ENCODE measurements at places on chromosomes 13 and 19. TPM values are rescaled to one million over a fixed set of nuclear protein-coding genes. Genes with fewer than 3 reads are reported as not detected.

DNA sequence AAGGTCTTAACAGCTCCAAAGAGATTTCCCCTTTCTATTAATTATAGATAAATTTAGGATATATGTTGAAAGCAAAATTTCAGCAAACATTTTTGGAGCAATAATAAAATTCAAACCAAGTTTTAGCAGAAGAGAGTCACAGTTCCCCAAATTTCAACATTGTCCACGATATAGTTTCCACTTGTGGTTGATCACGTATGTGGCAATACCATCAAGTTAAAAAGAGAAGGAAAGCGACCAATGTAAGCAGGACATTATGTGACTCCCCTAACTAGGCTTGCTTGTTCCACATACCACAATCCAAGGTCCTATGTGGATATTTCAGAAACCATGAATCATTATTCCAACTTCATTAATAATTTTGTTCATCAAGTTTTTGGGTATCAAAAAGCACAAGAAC is 52.8 kb downstream of the ELF1 start:
- no peak overlapping the region for H3K27ac ChIP-seq
- no peak overlapping the region for H3K4me3 ChIP-seq
- DNase-seq = no peak
- no peaks in the 10 kb centered on the region for H3K4me1 ChIP-seq

- H3K27me3 ChIP-seq = no peaks in the 10 kb centered on the region
- no peak overlapping the region for H3K4me3 ChIP-seq
Observed at GRCh38 chr19:41577833-41578232, 1.9 kb downstream of the CEACAM21 start.

- no peaks in the 10 kb centered on the region for H3K27me3 ChIP-seq
- H3K4me3 ChIP-seq = no peak overlapping the region
- no peaks in the 10 kb centered on the region for H3K36me3 ChIP-seq
Observed at GRCh38 chr13:43988302-43988701, 108.6 kb downstream of the LACC1 start.

GRCh38 chr13:22114630-22115311 is 443.9 kb downstream of the FGF9 start:
- no peak for DNase-seq
- no peaks in the 10 kb centered on the region for H3K36me3 ChIP-seq
- no peak overlapping the region for H3K4me3 ChIP-seq
- H3K27ac ChIP-seq = no peak overlapping the region

DNA sequence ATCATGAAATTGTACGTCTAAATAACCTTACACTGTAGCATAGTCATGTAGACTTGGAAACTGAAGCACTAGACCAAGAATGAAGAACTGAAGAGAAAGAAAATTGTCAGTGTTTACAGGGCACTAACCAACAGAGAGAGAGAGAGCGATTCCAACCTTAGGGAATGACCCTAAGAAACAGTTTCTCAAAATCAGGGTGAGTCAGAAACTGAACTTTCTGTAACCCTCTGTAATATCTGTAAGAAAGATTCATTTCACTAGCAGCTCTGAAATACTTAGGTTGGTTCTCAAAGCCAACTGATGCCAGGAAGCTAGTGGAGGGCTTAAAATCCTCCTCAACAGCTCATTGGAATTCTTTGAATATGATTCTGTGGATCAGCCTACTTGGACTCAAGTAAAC is 936.9 kb downstream of the EFNB2 start:
- no peaks in the 10 kb centered on the region for H3K4me1 ChIP-seq
- no peak overlapping the region for H3K27ac ChIP-seq
- no peak overlapping the region for H3K4me3 ChIP-seq

DNA sequence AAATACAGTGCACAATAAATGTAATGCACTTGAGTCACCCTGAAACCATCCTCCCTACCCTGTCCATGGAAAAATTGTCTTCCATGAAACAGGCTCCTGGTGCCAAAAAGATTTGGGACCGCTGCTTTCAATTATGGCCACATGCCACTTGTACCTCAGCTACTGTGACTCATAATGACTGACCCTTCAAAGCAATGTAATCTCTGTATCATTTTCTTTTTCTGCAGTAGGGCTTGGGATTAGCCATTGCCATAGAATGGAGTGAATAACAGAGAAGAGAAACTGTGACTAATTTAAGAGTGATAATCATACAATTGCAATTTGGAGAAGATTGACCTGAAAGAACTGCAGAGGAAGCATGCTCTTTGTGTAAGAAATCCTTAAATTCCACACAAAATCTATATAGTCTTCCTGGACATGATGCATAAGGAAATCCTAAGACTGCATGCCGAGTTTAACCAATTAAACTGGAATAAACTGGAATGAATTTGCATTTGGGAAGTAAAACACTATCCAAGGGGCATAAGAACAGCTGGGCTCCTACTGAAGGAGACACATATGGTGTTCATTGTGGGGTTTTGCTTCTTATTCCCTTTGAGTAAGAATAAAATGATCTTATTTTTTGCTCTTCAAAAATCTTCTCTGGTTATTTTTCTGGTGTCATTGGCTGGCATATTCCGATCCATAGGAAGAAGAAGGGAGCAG is 59.5 kb upstream of the SLC7A1 start:
- H3K36me3 ChIP-seq = no peaks in the 10 kb centered on the region
- peaks cover 9% of the 10 kb centered on the region for H3K4me1 ChIP-seq
- H3K27me3 ChIP-seq = no peaks in the 10 kb centered on the region
- DNase-seq = peak; percentile 82

GRCh38 chr13:24877531-24877930 is 113.6 kb downstream of the RNF17 start:
- H3K4me3 ChIP-seq = no peak overlapping the region
- no peaks in the 10 kb centered on the region for H3K36me3 ChIP-seq

DNA sequence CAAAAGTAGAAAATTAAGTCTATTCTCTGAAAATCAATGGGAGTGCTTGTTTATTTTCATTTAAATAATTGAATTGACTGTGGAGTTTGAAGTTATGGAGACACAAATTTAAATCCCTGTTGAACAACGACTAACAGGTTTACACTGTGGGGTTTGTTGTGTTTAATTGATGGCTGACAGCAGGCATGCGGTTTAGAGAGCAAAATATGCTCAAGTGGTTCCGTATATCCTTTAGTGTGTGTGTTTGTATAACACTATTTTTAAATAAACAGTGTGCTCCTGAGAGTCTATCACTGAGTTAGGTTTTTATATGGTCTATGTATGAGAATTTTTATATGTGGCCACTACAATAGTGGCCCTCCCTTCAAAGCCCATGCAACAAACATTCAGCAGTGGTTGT is 332.0 kb downstream of the GPC6 start:
- no peak overlapping the region for H3K4me3 ChIP-seq
- H3K4me1 ChIP-seq = peaks cover 7% of the 10 kb centered on the region
- no peak overlapping the region for H3K27ac ChIP-seq
- H3K36me3 ChIP-seq = no peaks in the 10 kb centered on the region

- no peaks in the 10 kb centered on the region for H3K36me3 ChIP-seq
- no peak overlapping the region for H3K4me3 ChIP-seq
- H3K27me3 ChIP-seq = no peaks in the 10 kb centered on the region
- H3K27ac ChIP-seq = no peak overlapping the region
Observed at GRCh38 chr13:99013951-99014350, 36.1 kb upstream of the DOCK9 start.

GRCh38 chr13:19864746-19865309 is 1.4 kb upstream of the ZMYM5 start:
- DNase-seq = peak; percentile 53
- peak overlapping the region; percentile 92 for H3K27ac ChIP-seq
- no peaks in the 10 kb centered on the region for H3K27me3 ChIP-seq
- H3K36me3 ChIP-seq = no peaks in the 10 kb centered on the region

GRCh38 chr19:48992581-48993174 is 431 bp downstream of the GYS1 start:
- H3K27me3 ChIP-seq = no peaks in the 10 kb centered on the region
- peaks cover 3% of the 10 kb centered on the region for H3K36me3 ChIP-seq
- DNase-seq = no peak
- H3K4me1 ChIP-seq = peaks cover 23% of the 10 kb centered on the region
- peak overlapping the region; percentile 80 for H3K4me3 ChIP-seq

GRCh38 chr19:3201072-3201700 is 15.5 kb downstream of the NCLN start:
- H3K4me3 ChIP-seq = no peak overlapping the region
- no peaks in the 10 kb centered on the region for H3K27me3 ChIP-seq
- no peaks in the 10 kb centered on the region for H3K36me3 ChIP-seq

GRCh38 chr13:114067381-114067885 is 65.0 kb downstream of the RASA3 start:
- DNase-seq = peak; percentile 53
- peaks cover 3% of the 10 kb centered on the region for H3K36me3 ChIP-seq
- H3K4me3 ChIP-seq = no peak overlapping the region

- peaks cover 39% of the 10 kb centered on the region for H3K27me3 ChIP-seq
- H3K4me3 ChIP-seq = no peak overlapping the region
- peaks cover 8% of the 10 kb centered on the region for H3K4me1 ChIP-seq
- no peaks in the 10 kb centered on the region for H3K36me3 ChIP-seq
- no peak for DNase-seq
Observed at GRCh38 chr19:47022140-47022536, 2.5 kb downstream of the NPAS1 start.

DNA sequence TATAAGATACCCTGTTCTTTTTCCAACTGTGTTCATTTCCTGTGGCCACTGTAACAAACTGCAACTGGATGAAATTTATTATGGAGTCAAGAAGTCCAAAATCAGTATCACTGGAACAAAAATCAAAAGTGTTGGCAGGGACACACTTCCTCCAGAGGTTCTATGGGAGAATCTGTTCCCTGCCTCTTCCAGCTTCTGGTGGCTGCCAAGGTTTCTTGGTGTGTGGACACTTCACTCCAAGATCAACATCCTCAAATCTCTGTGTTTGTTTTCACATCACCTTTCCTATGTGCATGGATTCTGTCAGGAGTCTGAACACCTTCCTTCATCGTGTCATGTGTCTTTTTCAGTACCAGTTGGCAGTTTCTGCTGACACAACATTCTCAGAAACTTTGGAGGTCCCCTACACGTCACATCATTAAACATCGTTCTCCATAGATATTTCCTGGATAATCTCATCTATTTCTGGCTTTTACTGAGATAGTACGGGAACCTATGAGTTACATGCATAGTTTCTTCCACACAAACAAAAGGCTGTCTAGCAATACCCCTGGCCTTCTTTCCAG is 15.2 kb upstream of the EFNB2 start:
- no peak for DNase-seq
- H3K27ac ChIP-seq = no peak overlapping the region
- H3K4me1 ChIP-seq = peaks cover 6% of the 10 kb centered on the region

DNA sequence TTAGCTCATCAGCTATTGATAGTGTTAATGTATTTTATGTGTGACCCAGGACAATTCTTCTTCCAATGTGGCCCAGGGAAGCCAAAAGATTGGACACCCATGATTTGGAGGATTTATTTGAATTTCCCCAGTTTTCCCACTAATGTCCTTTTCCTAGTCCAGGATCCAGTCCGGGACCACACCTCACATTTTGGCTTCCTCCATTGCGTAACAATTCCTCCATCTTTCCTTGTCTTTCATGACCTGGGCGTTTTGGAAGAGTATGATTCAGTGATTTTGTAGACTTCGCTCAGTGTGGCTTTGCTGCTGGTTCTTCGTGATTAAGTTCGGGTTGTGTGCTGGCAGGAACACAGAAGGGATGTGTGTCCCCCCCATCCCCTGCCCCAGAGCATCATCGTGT is 3.3 kb upstream of the ATP4A start:
- H3K27ac ChIP-seq = no peak overlapping the region
- no peak for DNase-seq
- no peaks in the 10 kb centered on the region for H3K4me1 ChIP-seq
- no peak overlapping the region for H3K4me3 ChIP-seq

GRCh38 chr19:44051650-44052402 is at the start of gene ZNF223:
ZNF223 (plus strand) TSS chr19:44052036; CDS start chr19:44055177, 3,141 bp downstream.
- H3K27ac ChIP-seq = peak within 1 kb of the TSS; percentile 23
- peak; percentile 88 for DNase-seq

DNA sequence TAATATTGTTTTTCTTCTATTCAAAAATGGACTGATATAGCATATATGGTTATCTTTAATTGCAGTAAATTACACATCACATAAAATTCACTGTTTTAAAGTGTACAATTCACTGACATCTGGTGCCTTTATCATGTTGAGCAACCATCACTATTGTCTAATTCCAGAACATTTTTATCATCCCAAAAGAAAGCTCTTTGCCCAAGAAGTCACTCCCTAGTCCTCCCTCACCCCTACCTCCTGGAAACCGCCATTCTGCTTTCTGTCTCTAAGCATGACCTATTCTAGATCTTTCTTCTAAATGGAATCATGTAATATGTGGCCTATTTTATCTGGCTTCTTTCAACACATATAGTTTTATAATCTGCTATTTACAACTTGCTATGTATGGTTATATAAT is 525.6 kb downstream of the DCT start:
- H3K27me3 ChIP-seq = no peaks in the 10 kb centered on the region
- DNase-seq = no peak
- no peaks in the 10 kb centered on the region for H3K36me3 ChIP-seq
- no peak overlapping the region for H3K27ac ChIP-seq

DNA sequence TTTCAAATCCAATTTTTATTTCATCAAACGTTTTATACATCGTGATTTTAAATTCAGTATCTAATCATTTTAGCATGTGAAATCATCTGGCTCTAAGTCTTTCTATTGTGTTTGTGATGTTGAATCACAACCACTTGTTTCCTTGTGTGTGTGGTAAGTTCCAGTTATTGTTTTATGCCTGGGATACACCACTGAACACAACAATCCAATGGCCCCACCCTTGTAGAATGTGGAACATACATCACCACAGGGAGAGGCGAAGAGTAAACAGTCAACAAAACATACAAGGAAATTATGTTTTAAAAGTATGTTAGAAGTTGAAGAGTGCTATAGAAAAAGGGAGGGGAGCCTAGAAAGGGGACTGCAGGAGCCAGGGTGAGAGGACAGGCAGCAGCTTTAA is 100.5 kb downstream of the EPSTI1 start:
- no peak overlapping the region for H3K27ac ChIP-seq
- H3K27me3 ChIP-seq = no peaks in the 10 kb centered on the region
- no peaks in the 10 kb centered on the region for H3K4me1 ChIP-seq
- H3K4me3 ChIP-seq = no peak overlapping the region
- no peaks in the 10 kb centered on the region for H3K36me3 ChIP-seq

DNA sequence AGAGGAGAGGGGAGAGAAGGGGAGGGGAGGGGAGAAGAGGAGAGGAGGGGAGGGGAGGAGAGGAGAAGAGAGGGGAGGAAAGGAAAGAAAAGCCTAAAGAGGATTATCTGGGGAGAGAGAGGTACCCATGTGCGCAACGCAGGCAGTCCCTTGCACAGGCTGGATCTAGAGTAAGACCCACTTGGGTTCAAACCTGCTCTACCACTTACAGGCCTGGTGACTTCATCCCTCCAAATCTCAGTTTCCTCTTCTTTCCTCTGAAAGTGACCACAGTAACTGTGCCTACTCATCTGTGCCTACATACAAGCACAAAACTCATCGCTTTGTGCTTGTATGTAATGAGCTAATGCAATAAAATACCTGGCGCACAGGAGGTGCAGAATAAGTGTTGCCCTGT is 732 bp upstream of the MAP1S start:
- H3K27me3 ChIP-seq = no peaks in the 10 kb centered on the region
- peaks cover 24% of the 10 kb centered on the region for H3K4me1 ChIP-seq
- no peak for DNase-seq
- H3K4me3 ChIP-seq = no peak overlapping the region

The ONECUT3 gene
- total RNA-seq = not detected

The NAPSA gene
- not detected for total RNA-seq

The NTF4 gene
- total RNA-seq = 7.3 TPM

The ZNF724 gene
- total RNA-seq = 4.0 TPM

The BCAM gene
- 11.5 TPM for total RNA-seq

The CGB2 gene
- total RNA-seq = 2.9 TPM

The MCEMP1 gene
- not detected for total RNA-seq

Data from astrocyte (in vitro differentiated cells and primary cell).